ENCODE measurements at places on chromosomes 2 and 18. TPM values are rescaled to one million over a fixed set of nuclear protein-coding genes. Genes with fewer than 3 reads are reported as not detected.

The SULT1C4 gene
- total RNA-seq = 6.0 TPM

The HES6 gene
- 6.5 TPM for total RNA-seq

The NGEF gene
- 0.26 TPM for total RNA-seq

The C2orf81 gene
- 2.4 TPM for total RNA-seq

The TWIST2 gene
- total RNA-seq = 6.3 TPM

The TRIM54 gene
- total RNA-seq = not detected

The REEP1 gene
- total RNA-seq = not detected

The ALPP gene
- total RNA-seq = not detected

The C2orf78 gene
- total RNA-seq = not detected

The RESP18 gene
- not detected for total RNA-seq

The RNF125 gene
- 0.29 TPM for total RNA-seq

The ABCG8 gene
- not detected for total RNA-seq

The HEATR5B gene
- total RNA-seq = 19.0 TPM

The IL36B gene
- total RNA-seq = not detected

The IL18RAP gene
- total RNA-seq = not detected

The SATB2 gene
- total RNA-seq = 11.6 TPM

The FAP gene
- 38.1 TPM for total RNA-seq

The WDR54 gene
- total RNA-seq = 15.8 TPM

The LIPT1 gene
- total RNA-seq = 6.3 TPM

The NDUFAF7 gene
- total RNA-seq = 17.8 TPM

The STARD6 gene
- total RNA-seq = not detected

The SRD5A2 gene
- not detected for total RNA-seq

The MTHFD2 gene
- 223 TPM for total RNA-seq

The CXCR2 gene
- total RNA-seq = not detected

The ANKRD39 gene
- 12.4 TPM for total RNA-seq

The STON1 gene
- total RNA-seq = 38.0 TPM
